ENCODE measurements at places on chromosomes 1 and 21.

GRCh38 chr21:32349333-32349944 lies 43.4 kb downstream of the URB1 start:
- DNase-seq = no peak

- DNase-seq = no peak
Observed at GRCh38 chr1:203926025-203926540, 64.7 kb downstream of the SNRPE start.

DNA sequence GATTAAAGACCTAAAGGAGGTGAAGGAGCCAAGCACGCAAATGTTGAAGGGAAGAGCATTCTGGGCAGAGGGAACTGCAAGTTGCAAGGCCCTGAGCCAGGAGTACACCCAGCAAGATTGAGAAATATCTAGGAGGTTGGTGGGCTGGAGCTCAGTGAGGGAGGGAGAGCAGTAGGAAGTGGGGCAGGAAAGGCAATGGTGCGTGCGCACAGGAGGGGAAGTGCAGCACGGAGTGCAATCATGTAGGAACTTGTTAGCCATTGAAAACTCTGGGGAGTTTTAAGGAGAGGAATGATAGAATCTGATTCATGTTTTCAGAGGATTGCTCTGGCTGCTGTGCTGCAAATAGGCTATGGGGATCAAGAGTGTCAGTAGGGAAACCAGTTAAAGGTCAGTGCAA lies 13.2 kb upstream of the IGSF3 start:
- DNase-seq = no peak

DNA sequence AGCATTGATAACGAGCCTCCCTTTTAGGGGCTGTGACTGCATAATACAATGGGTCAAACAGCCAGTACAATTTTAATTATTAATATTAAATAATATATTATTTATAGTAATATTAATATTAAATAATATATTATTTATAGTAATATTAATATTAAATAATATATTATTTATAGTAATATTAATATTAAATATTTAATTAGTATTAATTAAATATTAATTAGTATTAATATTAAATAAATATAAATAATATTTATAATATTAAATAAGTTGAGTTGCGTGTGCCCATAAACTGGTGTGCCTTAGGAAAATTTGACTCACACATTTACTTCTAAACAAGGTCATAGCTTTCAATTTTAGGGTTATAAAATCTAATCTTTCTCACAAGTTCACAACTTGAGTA lies 509.3 kb upstream of the RGS18 start:
- DNase-seq = no peak

DNA sequence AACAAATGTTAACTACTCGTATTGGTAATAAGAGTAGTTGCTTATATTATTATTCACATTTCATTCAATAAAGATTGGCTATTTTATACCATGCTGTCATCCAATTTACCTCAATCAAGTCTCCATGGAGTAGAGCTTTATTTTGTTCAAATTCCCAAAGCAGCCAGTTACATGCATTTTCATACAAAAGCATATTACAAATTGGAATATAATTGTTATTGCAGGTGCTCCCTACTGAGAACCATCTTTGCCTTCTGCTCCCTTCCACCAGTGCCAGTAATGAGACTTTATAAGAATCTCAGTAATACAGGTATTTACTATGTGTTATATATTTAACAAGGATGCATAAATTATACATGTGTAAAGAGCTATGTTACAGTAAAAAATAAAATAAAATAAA lies 54.2 kb downstream of the FOXJ3 start:
- DNase-seq = no peak

GRCh38 chr21:45713613-45714012 lies 70.1 kb downstream of the PCBP3 start:
- no peak for DNase-seq

- no peak for DNase-seq
Observed at GRCh38 chr1:41366455-41367287, 5.4 kb downstream of the FOXO6 start.

DNA sequence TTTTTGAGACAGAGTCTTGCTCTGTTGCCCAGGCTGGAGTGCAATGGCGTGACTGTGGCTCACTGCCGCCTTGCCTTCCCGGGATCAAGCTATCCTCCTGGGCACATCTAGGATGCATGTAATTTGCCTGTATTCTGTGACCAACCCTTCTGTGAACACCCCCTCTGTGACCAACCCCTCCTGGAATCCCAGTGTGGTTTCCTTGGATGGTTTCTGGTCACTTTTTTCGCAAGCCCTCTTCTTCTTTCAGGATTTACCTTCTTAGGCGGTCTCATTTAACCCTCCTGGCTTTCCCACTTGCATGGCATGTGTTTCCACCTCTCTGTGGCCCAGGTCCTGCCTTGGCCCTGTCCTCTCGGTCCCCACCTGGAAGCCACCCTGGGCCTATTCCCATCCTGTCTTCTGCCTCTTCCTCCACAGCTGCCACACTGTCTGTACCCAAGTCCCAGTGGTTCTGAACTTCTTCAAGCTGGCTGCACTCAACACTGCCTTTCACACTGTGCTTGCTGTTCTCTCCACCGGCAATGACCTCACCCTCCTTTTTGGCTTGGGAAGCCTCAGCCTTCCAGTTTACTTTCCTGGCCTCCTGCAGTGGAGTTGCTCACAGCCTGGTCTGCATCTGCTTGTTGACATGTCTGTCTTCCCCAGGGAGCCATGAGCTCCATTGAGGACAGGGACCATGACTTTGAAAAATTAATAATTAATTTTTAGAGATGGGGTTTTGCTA lies 57.0 kb downstream of the DISC1 start:
- no peak for DNase-seq

DNA sequence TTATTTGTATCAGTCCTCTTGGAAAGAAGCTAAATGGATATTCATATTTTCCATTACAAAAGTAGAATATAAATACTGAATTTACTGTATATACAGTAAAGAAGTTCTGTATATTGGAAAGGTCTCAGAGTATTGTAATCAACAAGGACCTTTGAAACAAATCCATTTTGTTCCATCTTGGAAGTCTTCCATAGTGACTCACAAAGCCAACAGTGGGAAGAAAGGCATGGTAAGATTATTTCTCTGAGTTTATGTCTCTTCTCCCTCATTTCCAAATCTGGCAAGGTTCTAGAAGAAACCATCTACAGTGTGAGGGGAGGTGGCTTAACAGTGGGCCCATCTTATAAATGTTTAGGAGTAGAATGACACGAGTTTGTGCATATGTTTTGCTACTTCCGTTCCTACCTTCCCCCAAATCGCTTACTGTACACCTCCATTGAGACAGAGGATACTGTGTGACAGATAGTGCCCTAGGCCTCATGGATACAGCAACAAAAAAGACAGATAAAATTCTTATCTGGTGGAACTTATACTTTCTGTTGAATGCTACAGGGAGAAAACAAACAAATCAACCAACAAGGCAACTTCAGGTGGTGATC lies 22.1 kb upstream of the SSX2IP start:
- no peak for DNase-seq

DNA sequence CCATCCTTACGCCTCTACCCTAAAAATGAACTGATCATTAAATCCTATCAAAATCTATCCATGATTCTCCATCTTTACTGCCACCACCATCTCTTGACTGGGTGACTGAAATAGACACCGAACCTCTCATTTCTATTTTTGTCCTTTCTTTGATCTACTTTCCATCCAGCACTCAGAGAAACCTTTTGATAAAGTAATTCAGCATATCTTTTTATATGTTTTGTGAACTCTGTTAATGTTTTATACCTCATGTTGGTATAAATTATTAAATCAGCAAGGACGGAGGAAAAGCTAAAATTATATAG lies 13.0 kb downstream of the PCNX2 start:
- DNase-seq = no peak

- DNase-seq = no peak
Observed at GRCh38 chr1:215530401-215530984, 36.6 kb upstream of the KCTD3 start.

DNA sequence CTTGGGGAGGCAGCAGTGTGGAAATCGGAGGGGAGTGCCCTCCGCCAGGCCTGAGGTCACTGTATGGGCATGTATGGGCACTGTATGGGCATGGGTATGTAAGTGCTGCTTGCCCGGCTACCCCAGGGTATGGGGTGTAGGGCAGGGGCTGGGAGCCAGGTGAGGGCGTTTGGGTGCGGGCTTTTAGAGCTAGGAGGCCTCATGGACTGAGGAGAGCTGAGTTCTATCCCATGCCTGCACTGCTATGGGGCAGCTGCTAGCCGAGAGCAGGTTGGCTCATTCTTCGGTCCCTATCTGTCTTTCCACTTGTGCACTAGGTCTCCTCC lies 5.3 kb downstream of the PKLR start:
- DNase-seq = no peak

DNA sequence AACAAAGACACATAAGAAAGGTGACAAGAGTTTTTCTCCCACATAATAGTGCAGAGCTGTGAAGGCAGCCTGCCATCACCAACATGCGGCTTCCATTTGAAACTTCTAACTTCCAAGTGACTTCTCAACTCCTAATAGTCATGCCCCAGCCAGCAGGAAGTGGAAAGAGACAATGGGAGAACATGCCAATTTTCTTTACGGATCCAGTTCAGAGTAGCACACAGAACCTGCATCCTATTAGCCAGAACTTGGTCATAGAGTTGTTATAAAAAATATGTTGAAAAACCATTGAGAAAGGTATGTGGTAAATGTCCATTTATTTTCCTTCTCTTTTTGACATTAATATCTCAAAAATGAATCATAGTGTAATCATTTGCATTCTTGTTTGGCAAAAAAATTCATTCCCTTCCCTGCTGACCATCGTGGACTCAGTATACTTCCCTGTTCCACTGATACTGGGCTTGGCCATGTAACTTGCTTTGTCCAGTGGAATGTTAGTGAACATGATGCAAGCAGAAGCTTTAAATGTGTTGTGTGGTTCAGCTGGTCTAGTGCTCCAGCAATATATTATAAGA lies 197.4 kb downstream of the SEC16B start:
- no peak for DNase-seq

- DNase-seq = no peak
Observed at GRCh38 chr1:3618881-3619671, 5.7 kb upstream of the TPRG1L start.

DNA sequence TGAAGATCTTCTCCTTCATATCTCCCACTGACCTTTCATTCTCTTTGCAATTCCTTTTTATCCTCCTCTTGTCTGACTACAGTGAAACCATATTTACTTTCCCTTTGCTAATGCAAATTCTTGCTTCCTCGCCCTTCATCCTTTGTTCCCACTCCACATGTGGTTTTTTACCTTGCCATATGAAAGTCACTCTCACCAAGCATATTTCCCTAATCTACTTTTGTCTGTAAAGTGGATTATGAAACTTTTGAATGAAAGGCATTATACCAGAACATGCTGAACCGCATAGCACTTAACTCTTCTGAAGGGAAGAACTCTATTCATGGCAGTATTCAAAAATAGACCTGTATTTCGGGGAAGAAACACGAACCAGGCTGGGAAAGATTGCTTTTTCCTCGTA lies 8.0 kb upstream of the TMPRSS15 start:
- no peak for DNase-seq

DNA sequence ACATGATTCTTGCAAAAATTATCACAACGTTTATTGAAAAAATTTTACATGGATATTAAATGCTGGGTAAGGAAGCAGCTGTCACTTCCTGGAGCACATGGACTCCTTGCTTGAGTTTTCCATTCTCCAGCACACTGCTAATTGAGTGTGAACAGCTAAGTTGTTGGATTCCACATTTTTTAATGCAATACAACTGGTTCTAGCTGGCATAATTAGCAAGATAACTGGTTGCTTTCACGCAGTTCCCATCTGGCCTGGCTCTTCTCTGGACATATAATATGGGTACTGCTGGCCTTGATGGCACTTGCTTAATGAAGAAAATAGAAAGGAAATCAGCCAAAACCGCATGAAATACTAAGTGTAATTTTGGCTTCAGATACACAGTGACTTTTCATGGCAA lies 26.6 kb downstream of the RGS21 start:
- no peak for DNase-seq

DNA sequence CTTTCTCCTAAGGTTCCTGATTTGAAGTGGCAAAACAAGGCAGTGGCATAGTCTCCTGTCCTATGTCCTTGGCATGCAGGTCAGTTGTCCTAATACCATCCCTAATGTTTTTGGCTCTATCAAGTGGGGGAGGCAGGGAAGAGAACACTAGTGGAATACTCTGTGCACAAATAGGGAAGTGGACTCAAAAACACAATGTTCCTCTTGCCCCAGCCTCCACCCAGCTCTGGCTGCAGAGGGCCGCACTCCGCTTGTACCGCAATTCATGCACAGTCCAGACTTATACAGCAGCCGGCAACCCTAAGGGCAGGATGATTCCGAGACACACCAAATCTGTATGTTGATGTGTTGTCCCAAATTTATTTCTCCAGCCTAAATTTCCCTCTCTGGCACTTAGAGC lies 14.5 kb downstream of the PLEKHO1 start:
- no peak for DNase-seq

DNA sequence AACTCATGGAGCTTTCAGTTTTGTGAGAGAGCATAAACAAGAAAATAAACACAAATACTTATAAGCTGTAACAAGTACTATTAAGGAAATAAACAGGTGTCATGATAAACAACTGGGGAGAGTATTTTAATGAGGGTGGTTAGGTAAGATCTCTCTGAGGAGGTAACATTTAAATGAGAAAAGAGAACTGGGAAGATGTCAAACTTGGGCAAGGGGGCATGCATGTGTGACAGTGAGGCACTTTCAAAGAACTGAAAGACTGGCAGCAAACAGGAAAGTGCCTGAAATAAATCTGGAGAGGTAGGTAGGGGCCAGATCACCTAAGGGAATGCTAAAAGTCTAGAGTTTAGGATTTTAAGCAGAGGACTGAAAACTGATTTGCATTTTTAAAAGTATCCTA lies 37.8 kb downstream of the NSL1 start:
- DNase-seq = no peak

DNA sequence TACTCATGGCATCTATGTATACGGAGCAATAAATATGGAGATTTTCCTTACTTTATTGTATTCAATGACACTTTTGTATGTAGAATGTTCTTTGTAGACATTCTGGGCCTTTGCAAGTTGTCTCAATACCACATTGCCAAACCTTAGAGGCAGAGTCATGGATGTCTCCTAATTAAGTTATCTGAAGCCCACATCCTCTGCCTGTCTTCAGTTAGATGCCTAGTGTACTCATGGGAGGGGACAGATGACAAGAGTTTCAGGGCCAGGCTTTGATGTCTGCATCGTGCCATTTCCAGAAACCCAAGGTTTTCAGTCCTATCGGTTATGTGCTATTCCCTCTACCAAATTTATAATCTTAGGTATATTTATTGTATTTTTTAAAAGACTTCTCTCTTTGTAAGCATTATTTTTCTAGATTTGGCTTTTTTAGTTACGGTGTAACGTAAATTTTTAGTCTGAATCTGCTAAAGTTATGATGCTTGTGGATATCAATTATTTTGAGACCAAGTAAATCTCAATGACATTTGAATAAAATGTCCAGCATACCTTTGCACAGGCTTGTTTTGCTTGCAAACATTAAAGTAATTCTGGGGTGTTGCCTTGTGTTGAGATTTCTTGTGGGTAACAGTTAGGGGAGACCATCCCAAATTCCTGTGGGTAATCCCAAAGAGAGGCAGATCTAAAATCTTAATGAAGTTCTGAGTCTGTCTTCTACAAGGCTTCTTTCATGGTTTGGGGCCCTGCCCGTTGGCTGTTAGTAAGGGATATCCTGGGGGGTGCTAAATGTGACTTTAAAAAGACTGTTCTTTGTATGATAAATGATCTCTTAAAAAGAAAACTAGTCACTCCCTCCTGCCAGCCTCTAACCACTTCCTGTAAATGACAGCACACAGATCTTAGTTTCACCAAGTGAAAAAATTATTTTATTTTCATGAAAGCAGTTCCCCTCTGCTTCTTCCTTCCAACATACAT lies 8.0 kb upstream of the MACF1 start:
- no peak for DNase-seq

All from iPS DF 19.7 (cell line).